ENCODE measurements at places on chromosomes 1 and 21.

- DNase-seq, result no peak
Observed at GRCh38 chr1:55396381-55396891, 181.3 kb upstream of the USP24 start.

- DNase-seq, result no peak
Observed at GRCh38 chr1:66266756-66267155, 267.2 kb upstream of the SGIP1 start.

DNA sequence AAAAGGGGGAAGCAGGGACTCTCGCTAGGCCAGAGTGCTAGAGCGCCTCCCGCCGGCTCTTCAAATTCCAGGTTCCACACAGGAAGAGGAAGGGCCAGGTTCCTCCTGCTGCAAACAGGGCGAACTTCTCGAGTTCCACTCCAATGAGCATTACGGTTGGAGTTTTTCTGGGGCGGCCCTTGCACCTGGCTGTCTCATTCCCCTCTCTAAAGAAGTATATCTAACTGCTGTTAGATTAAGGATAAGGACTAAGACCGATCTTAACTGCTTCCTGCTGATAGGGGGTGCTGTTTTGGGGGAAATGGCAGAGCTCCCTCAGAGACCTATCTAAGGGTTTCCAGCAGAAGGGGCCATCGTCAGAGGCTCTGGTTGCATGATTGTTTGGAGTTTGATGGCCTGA is 138.0 kb downstream of the RABGAP1L start:
- peak; percentile 35 for DNase-seq

DNA sequence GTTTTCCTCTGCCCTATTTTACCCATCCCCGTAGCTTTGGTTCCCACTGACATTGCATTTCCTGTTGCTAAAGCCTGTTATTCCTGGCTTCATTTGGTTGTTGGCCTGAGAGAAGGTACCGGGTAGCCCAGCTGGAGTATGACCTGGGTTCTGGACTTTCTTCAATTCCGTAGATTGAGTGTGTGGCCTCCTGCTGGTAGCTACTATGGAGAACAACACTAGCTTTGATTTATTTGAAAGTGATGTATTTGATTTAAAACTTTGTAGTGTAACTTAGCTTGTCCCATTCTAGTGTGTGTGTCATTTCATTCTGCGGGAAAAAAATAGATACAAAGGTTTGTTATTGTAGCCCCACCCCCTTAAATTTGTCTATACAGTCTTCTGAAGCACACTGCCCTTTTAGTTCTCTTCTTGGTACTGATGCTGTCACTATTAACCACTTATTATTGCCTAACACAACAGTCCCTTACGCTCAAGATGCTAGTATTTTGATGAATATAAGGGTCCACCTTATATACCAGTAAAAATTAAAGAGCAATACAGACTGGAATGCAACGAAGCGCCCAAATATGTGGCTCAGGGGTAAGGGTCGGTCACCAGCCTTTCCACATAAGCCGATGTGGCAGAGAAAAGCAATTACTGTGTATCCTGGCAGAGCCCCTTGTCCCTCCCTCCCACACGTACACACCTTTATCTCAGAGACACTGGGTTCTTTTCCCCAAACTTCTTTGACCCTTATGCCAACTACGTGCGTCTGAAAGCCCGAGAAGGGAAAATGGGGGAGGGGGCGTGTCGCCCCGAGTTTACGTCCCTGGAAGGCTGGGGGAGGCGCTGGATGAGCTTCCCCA is 643 bp upstream of the MOV10 start:
- DNase-seq, result peak; percentile 52

GRCh38 chr1:223864084-223864483 is 18.3 kb upstream of the TP53BP2 start:
- DNase-seq, result no peak

DNA sequence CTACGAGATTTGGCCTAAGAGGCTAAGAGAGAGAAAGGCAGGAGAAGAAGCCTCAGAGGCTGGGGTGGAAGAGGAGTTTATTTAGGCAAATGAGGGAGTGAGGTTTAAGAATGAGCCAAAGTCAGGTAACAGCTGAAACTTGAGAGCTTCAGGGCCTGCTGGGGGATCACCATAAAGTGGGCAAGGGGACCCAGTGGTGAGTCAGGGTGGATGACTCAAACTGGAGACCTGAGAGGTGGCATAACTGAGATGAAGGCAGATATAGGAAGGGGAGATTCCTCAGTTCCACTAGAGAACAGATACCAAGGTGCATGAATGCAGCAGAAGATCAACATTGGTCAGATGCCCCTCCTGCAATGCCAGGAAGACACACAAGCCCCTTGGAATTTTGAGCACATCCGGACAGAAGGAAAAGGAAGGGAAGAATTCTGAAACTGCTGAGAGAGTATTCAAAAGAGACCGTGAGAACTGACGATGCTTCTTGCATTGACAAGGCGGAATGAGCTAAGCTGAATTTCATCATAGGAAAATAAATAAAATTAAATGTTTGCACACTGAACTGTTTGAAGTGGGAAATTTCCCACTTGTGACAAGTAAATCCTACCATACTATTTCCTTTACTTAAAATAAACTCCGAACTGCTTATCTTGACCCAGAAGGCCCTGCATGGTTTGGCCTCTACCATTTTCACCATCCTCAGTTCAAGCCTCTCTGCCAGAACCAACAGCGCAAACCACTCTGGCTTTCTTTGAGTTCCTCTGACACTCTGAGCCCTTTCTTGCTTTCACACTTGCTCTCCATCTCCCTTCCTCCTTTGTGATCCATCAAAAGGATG is 94.1 kb downstream of the NMNAT2 start:
- no peak for DNase-seq

DNA sequence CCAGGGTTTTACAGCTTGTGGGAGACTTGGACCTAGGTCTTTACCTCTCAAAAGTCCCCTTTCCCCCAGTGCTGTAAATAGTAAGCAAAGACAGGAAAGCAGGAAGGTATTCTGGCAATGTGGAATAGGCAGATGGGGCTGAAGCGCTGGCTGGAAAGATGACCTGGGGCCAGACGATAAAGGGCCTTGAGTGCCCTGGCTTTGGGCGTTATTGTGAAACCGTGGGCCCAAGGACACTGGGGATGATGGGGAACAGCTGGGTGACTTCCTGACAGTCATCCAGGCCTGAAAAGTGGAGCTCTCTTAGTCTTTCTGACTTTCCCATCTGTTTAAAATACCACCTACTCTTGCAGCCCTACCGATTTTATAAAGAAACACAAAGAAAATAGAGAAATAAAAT is 16.3 kb downstream of the URB2 start:
- DNase-seq, result no peak

- DNase-seq, result peak; percentile 17
Observed at GRCh38 chr1:116919802-116920201, 10.1 kb downstream of the PTGFRN start.

DNA sequence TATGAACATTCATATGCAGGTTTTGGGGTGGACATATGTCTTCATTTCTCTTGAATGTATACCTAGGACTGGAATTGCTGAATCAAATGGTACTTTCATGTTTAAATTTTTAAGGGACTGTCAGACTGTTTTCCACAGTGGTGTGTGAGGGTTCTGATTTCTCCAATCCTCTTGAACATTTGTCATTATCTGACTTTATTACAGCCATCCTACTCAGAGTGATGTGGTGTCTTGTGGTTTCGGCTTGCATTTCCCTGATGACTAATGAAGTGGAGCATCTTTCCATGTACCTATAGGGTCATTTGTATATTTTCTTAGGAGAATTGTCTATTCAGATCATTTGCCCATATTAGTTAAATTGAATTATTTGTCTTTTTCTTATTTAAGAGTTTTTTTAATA is 35.4 kb upstream of the ZNF281 start:
- no peak for DNase-seq

- DNase-seq, result peak; percentile 64
Observed at GRCh38 chr1:153573351-153573750, 7.7 kb upstream of the S100A2 start.

All from NCI-H82 (cell line).